ENCODE measurements at places on chromosomes 13 and 19. TPM values are rescaled to one million over a fixed set of nuclear protein-coding genes. Genes with fewer than 3 reads are reported as not detected.

MAST3 gene
- 8.0 TPM for total RNA-seq

ZNF626 gene
- total RNA-seq: 13.3 TPM

TMEM59L gene
- 5.9 TPM for total RNA-seq

CGB1 gene
- total RNA-seq: not detected

KLK8 gene
- not detected for total RNA-seq

FXYD1 gene
- total RNA-seq: not detected

ZNF558 gene
- total RNA-seq: 31.2 TPM

ZNF625 gene
- total RNA-seq: 9.1 TPM

SEMA6B gene
- 6.2 TPM for total RNA-seq

FCGBP gene
- 0.21 TPM for total RNA-seq

GSX1 gene
- not detected for total RNA-seq

IGLON5 gene
- not detected for total RNA-seq

DIRAS1 gene
- total RNA-seq: 6.9 TPM

LTBP4 gene
- 85.9 TPM for total RNA-seq

PDCD2L gene
- total RNA-seq: 11.1 TPM

TRPM4 gene
- total RNA-seq: 28.7 TPM

KLK3 gene
- not detected for total RNA-seq

CFAP97D2 gene
- not detected for total RNA-seq

KCTD12 gene
- total RNA-seq: 36.3 TPM

GNA15 gene
- total RNA-seq: not detected

MAP2K2 gene
- total RNA-seq: 182 TPM

RAB3A gene
- 3.2 TPM for total RNA-seq

RFXAP gene
- 9.4 TPM for total RNA-seq

NOTCH3 gene
- total RNA-seq: 200 TPM

CPAMD8 gene
- total RNA-seq: 294 TPM

NKG7 gene
- not detected for total RNA-seq

KLK1 gene
- total RNA-seq: not detected

PRRG2 gene
- 0.32 TPM for total RNA-seq

ZNF480 gene
- total RNA-seq: 13.5 TPM

PROZ gene
- not detected for total RNA-seq

ZNF112 gene
- total RNA-seq: 8.8 TPM

TTC9B gene
- total RNA-seq: not detected

IRGC gene
- not detected for total RNA-seq

NRTN gene
- total RNA-seq: 0.40 TPM

TMEM221 gene
- total RNA-seq: 0.30 TPM

KCTD15 gene
- total RNA-seq: 86.8 TPM

EPSTI1 gene
- total RNA-seq: 10.5 TPM

TNNT1 gene
- not detected for total RNA-seq

ZNF415 gene
- 7.2 TPM for total RNA-seq

LMTK3 gene
- total RNA-seq: 0.39 TPM

ZNF490 gene
- 9.2 TPM for total RNA-seq

BRSK1 gene
- 23.9 TPM for total RNA-seq
